ENCODE measurements at places on chromosomes 6 and 20.

DNA sequence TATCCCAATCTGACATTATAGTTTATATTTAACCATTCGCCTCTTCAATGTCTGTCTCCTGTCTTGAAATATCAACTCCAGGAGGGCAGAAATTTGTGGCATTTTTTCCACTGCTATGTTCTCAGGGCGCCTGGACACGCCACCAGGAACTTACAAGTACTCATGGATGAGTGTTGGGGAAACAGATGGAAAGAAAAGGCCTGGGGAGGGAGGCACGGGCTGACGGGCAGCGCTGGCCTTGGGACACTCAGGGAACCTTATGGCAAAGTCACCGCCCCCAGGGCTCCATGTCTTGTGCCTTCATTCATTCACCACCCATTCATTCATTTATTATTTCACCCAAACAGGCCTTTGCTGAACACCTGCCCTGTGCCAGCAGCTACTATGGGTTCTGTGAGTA, 222.9 kb downstream of the PREX1 start:
- no peak for DNase-seq

DNA sequence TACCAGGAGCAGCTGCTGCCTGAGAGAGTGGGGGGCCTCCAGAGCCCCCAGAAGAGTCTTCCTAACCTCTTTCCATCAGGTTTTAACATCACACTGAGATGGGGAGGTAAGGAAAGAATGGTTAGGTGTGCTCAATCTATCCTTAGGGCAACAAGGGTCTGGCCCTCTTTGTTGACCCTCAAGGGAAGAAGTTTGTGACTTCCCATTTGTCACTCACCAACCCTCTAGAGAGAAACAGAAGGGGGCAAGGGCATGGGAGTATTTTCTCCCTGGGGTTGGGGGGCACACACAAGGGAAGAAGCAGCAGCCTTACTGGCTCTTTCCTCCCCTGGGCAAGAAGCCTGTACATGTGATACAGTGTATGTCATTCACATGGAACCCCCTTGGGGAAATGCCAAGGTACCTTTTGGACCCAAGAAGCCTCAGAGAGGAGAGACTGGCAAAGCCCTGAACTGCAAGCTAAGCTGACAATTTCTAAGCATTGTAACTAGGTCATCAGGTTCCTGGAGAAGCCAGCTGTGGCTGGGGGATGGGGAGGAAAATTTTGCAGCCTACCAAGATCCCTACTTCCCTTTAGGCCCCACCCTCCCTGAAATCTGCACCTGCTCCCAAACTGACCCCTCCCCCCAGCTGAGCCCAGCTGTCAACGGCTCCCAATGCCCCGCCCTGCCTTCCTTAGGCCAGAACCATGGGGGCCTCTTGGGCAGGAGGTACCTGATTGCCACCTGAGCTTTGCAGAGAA, 14.5 kb downstream of the BCL2L1 start:
- DNase-seq: no peak

DNA sequence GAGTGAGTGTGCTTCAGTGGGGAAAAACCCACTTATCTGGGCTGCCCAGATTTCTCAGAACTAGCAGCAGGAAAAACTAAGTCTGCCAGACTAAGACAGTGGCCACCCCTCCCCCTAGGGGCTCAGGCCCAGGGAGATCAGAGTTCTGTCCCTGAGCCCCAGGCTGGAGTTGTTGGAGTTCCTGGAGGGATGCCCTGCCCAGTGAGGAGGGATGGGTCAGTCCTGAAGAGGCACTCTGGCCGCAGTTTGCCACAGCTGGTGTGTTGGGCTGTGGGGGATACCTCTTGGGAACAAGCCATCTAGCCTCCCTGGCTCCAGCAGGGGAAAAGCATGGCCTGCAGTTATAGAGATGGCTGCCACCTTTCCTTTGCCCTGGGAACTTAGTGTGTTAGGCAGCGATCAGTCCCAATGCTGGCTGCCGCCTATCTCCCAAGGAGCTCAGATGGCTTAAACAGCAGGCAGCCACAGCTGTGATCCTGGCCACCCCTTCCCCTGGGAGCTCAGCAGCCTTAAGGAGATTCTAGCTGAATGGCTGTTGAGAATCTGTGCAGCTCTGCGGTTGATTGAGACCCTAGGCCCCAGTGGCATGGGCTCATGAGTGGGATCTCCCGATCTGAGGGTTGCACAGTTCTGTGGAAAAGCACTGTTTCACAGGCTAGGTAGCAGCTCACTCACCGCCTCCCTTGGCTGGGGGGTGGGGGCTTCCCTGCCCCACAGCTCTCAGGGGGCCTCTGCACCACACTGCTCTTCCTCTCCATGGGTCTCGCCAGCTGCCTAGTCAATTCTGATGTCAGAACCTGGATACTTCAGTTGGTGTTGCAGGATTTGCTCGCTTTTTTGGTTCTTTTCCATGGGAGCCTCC, 13.2 kb downstream of the SIRPG start:
- DNase-seq: no peak

DNA sequence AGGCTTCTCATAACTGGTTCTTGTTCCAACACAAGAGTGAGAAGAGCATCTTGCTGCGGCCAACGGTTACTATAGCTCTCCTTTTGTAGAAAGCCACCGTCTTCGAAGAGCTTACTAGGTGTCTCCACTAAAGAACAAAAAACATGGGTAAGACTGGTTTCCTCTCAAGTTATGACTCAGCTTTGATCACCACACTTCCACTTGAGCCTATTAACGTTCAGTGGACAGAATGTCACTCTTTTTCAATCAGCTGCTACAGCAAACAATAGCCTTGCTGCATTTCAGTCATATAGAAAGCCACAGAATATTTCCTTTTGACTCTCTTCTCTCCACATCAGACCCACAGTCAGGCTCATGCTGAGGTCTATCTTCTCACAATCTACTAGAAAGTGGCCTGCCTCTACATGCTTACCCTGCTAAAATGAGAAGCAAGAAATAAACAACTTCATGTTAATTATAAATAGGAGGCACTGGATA, 243.5 kb upstream of the PREP start:
- peak; percentile 49 for DNase-seq

DNA sequence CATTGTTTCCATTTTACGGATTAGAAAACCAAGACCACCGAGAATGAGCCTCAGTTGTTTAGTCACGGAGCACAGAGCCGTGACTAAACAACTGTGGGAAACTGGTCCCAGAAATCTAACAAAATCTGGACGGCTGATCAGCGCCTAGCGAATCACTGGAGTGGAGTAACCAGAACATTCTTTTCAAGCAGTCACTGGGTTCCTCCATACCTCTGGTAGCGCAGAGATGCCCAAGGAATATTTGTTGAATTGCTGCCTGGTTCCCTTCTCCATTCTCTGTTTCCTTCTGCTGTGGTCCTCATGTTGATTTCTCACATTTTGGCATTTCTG, 62.0 kb downstream of the GPX5 start:
- peak; percentile 51 for DNase-seq

DNA sequence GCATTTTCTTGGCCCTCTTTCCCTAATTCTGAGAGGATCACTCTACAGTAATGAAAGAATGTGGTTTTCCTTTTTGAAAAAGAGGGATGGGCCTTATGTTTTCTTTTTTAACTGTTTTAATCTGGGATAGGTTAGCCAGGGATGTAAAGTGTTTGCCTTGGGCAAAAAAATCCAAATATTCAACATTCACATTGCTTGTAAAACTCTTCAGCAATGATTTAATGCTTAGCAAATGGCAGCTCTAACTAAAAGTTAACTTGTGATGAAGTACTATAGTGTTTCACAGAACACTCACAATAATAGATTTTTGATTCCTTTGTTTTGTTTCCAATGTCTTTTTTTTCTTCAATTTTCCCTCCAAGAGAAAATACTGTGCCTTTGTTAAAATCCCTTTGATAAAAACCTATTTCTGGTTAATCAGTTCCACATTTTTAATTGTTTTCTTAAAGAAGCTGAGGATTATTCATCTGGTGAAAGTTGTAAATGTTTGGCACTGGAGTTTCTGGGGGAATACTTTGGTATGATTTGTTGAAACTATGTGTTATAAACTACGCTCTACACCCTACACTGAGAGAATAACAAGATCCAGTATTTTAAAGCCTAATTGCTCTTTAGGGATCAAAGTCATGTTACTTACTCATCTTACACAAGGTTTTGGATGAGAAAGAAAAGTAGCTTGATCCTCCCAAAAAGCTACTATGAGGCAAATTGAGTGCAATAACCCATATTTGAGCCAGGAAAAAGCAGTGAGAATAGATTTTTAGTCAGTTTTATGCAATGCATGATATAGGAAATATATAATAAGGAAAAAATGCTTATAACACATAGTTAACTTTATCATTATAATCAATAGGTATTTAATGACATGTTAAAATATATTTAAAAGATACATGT, 335.8 kb downstream of the EPHA7 start:
- no peak for DNase-seq

DNA sequence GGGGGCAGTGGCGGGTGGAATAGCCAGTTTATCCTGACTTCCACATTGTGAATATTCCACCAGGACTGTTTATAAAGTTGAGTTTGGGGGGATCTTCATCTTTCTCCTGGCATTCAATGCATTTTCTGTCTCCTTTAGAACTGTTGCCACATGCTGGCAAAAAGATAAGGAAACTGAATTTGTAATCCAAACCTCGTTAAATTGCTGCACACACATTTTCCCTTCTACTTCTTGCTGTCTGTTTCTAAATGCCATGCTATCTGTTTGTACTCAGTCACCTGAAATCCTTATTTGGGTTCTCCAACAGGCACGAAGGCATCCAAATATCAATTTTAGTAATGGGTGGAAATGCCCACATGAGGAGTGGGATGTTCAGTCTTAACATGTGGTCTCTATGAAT, 180.2 kb upstream of the CCN2 start:
- no peak for DNase-seq

GRCh38 chr6:161676586-161676985, 402.7 kb upstream of the AGPAT4 start:
- DNase-seq: peak; percentile 59

GRCh38 chr6:135616655-135617054, 119.1 kb upstream of the AHI1 start:
- no peak for DNase-seq

GRCh38 chr20:49534255-49534712, 33.7 kb downstream of the PTGIS start:
- DNase-seq: peak; percentile 79

- DNase-seq: peak; percentile 29
Measured at GRCh38 chr6:25324066-25324762, 45.0 kb downstream of the CARMIL1 start.

DNA sequence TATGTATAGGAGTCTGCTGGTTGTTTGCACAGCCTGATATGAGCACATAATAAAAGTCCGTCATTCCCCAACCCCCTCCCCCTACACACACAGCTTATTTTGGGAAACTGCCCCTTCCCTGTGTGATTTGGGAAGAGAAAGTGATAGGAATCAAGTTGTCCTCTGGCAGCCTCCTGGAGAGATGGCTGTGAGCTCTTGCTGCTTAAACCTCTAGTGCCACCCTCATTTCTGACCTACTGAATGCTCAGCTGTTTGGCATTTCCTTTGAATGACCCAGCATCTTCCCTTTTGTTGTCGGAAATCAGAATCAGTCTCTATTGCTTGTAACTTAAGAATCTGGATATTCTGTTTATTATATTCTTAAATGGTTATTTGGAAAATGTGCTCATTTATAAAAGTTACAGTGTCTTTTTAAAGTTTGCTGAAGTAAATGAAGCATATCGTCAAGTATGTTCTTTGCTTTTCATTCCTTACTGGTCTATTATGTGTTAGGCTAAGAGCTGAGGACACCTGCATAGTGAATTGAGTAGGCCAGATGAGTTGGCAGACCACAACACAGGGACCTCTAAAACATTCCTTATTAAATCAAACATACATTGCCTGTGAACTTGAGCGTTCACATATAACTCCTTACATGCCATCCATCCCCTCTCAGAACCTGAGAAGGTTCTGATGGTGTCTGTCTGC, 5.5 kb downstream of the RWDD2A start:
- peak; percentile 44 for DNase-seq

DNA sequence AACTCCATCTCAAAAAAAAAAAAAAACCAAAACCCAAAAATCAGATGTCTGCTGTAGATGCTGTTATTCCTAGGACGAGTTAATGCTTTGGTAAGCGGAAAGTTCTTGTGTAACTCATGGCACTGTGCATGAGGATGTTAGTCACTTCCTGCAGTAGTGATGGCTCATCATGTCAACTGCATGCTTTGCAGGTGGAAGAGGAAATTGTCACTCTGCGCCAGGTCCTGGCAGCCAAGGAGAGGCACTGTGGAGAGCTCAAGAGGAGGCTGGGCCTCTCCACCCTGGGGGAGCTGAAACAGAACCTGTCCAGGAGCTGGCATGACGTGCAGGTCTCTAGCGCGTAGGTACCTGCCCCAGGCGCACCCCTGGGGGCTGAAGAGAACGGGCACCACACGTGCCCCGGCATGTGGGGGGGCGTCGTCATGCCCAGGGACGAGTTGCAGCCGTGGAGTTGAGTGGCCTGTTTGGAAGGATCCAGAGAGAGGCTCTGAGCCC, 8.5 kb downstream of the TPD52L2 start:
- no peak for DNase-seq

DNA sequence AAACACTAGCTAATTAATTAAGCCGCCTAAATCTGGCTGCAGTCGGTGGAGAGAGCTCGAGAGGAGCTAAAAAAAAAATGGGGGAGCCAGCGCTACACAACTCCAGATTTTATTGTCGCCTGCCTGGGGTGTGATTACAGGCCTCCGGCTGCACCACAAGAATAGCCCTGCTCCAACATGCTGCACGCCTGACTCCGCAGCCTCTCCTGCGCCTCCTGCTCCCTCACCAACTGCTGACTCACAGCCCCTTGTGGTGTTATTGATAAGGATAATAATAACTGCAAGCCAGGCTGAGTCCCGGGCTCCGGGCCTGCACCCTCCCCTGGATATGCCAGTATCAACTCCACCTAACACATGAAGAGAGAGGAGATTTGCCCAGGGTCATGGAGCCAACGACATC, 16.8 kb downstream of the SIRPA start:
- peak; percentile 22 for DNase-seq

- DNase-seq: no peak
Measured at GRCh38 chr6:35752330-35752729, 15.5 kb downstream of the ARMC12 start.

DNA sequence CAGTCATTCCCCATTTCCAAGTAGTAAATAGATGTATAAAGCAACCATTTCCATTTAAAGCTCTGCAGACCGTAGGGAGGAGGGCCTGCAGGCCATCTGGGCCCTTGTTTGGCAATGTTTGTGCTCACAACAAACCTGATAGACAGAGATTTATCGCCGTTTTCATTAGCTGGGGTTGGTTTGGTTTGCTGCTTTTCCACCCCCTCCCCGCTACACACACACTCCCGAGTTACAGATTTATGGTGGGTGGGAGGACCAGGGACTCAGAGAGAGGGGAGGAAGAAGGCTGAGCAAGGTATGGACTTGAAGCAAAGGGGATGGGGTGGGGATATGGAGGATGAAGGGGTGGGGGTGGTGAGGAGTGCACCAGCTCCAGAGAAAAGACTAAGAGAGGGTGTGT, 36.6 kb upstream of the FOXP4 start:
- no peak for DNase-seq

GRCh38 chr20:50304923-50305635, 114.4 kb downstream of the CEBPB start:
- peak; percentile 49 for DNase-seq

GRCh38 chr6:34339432-34339831, 53.0 kb downstream of the NUDT3 start:
- no peak for DNase-seq
